ENCODE measurements at places on chromosomes 4 and X. TPM values are rescaled to one million over a fixed set of nuclear protein-coding genes. Genes with fewer than 3 reads are reported as not detected.

DNA sequence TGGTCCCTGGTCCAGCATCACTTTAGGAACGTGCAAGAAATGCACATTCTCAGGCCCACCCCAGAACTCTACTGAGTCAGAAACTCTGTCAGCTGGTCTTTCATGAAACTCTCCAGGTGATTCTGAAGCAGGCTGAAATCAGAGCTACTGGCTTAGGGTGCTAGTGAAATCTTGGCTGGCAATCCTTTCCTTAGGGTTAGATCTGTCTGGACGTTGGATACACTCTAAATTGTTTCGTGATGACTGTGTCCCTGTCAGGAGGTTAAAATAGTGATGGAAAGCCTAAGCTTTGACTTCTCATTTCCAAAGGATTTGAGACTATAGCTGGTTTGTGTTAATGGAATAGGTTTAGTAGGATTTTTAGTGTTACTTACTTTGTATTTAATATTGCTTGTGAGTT lies 99.1 kb downstream of the ARHGAP10 start:
- H3K27me3 ChIP-seq = no peaks in the 10 kb centered on the region
- H3K36me3 ChIP-seq = no peaks in the 10 kb centered on the region

DNA sequence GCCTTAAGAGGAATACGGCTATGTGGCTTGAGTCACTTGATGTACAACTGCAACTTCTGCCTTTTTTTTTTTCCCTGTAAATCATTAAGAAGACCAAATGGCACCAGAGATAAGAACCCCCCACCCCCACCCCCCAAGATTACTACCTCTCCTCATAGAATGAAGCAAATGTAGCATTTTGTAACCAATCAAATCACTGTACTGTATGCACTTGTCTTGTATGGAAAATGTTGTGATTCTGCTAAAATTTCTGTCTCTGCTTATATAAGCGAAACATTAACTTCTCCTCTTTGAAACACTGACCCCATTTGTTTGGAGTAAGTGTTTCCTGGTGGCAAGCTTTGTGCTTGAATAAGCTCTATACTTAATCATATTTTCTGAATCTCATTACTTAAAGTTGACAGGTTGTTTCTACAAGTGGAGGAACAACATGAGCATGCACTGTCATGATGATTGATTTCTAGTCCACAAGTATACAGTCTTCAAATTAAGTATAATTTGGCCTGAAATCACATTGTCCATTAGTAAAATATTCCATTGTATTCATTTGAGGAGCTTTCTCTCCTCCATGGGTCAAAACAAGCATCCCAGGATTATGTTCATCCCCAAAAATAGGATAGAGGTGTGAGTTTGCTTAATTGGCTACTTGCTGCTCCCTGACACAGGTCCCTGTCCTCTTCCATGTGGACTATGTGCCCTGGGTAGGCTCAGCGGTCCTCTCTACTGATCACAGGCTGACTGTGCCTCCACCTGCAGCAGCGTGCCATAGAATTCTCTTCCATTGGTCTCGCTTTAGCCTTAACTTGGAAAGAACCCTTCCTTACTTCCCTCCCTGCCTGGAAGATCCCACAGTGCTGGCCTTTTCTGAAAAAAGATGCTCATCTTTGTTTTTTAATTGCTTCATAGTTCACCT lies 104.0 kb upstream of the BMP2K start:
- peaks cover 4% of the 10 kb centered on the region for H3K27me3 ChIP-seq
- no peaks in the 10 kb centered on the region for H3K36me3 ChIP-seq
- H3K27ac ChIP-seq = no peak overlapping the region
- DNase-seq = no peak

CSAG1 gene
- total RNA-seq = not detected

GRCh38 chr4:110628663-110629213 lies 5.9 kb upstream of the PITX2 start:
- H3K4me1 ChIP-seq = peaks cover 8% of the 10 kb centered on the region
- no peak overlapping the region for H3K4me3 ChIP-seq
- DNase-seq = no peak
- H3K27me3 ChIP-seq = peaks cover 45% of the 10 kb centered on the region
- H3K36me3 ChIP-seq = no peaks in the 10 kb centered on the region
- no peak overlapping the region for H3K27ac ChIP-seq

DNA sequence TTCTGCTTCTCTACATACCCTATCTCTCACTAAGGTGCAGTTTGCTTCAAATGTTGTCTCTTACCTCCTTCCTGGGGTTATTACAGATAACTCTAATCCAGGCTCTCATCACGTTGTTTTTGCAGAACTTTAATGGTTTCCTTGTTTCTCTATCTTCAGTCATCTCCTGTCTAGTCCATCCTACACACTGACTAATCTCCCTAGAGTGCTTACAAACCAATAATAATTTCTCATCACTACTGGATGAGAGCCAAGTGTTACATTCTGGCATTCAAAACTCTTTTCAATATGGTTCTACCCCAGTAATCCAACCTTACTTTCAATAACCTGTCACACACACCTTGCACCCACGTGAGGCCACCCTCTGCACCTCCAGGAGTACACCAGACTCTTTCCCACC lies 86.1 kb downstream of the SYNPO2 start:
- DNase-seq = no peak
- no peak overlapping the region for H3K27ac ChIP-seq
- H3K27me3 ChIP-seq = no peaks in the 10 kb centered on the region
- no peaks in the 10 kb centered on the region for H3K36me3 ChIP-seq
- H3K4me1 ChIP-seq = no peaks in the 10 kb centered on the region
- no peak overlapping the region for H3K4me3 ChIP-seq

DNA sequence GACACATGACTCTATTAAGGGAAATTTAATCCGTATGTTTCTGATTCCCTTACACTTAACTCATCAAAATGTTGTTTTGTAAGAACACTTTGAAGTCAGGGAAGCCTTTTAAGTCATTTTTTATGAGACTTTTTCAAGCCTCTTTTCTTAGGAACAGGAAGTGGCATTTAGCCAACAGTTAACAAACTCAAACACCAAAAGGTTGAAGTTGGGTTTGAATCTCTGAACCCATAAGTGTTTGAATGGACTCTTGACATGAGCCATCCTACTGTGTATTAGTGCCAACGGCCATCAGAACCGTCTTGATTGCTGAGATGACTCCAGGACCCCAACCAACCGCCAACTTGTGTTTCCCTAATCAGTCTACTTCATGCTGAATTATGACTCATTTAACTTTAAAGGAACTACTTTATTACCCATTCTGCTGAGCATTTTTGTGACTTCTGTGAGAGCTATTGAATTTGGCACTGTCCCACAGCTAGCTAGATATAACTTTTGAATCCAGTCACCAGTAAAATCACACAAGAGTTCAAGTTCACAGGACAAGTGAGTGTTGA lies 209.1 kb upstream of the FAT1 start:
- H3K4me3 ChIP-seq = no peak overlapping the region
- no peak for DNase-seq
- H3K4me1 ChIP-seq = no peaks in the 10 kb centered on the region
- H3K36me3 ChIP-seq = no peaks in the 10 kb centered on the region

GRCh38 chr4:76784237-76784636 lies 113.7 kb downstream of the SOWAHB start:
- H3K4me3 ChIP-seq = no peak overlapping the region
- H3K27ac ChIP-seq = no peak overlapping the region
- no peaks in the 10 kb centered on the region for H3K4me1 ChIP-seq
- no peak for DNase-seq
- H3K36me3 ChIP-seq = no peaks in the 10 kb centered on the region
- peaks cover 10% of the 10 kb centered on the region for H3K27me3 ChIP-seq

PABPC5 gene
- not detected for total RNA-seq

- no peaks in the 10 kb centered on the region for H3K36me3 ChIP-seq
- no peak overlapping the region for H3K27ac ChIP-seq
- no peaks in the 10 kb centered on the region for H3K4me1 ChIP-seq
- no peak overlapping the region for H3K4me3 ChIP-seq
- DNase-seq = no peak
These were observed 35.3 kb upstream of the KLHL8 start for GRCh38 chr4:87255755-87256154.

RASSF6 gene
- not detected for total RNA-seq

Data from CD4-positive, CD25-positive, alpha-beta regulatory T cell (primary cell).